LHCN-M2 (cell line): ENCODE measurements at places on chromosomes 12 and 14. TPM values are rescaled to one million over a fixed set of nuclear protein-coding genes. Genes with fewer than 3 reads are reported as not detected.

DNA sequence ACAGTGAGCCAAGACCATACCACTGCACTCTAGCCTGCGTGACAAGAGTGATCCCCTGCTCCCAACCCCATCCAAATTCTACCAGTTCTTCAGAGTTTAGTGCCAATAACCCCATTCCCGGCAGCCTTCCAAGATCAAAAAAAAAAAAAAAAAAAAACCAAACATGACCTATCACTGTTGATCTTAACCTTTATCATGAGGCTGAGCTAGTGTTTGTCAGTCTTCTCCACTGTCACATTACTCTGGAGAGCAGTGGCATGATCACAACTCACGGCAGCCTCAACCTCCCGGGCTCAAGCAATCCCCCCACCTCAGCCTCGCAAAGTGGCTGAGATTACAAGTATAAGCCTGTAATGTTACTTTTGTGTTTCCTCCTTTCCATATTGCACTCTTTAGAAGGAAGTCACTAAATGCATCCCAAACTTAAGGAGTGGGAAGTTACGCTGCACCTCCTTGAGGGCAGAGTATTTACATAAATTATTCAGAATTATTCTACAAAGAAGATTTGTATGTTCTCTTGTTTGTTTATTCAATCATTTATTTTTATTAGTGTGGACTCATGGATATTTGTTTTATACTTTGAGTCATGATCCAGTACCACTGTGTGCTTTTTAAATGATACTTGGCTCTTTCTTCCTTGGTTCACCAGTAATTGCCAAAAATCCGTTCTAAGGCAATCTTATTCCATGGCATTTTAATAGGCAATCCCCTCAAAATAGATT, 31.5 kb upstream of the FAM222A start:
- DNase-seq = no peak

DNA sequence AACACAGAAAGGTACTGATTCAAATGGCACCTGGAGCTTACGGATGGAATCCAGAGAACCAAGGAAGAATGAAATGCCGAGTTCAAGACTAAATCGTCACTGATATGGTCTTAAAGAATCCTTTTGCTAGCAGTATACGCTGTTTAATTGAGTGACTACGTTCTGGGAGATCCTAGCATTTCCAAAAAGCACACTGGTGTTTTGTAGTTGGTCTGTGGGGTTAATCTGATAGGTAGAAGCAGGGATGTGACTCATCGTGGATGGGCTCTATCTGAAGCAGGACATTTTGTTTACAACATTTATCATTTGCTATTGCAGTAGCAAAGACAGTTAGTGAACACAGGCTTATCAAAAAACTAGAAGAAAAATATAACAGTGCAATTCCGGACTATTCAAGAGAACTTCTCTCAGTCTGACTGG, 169.2 kb upstream of the HMGA2 start:
- peak; percentile 81 for DNase-seq

DNA sequence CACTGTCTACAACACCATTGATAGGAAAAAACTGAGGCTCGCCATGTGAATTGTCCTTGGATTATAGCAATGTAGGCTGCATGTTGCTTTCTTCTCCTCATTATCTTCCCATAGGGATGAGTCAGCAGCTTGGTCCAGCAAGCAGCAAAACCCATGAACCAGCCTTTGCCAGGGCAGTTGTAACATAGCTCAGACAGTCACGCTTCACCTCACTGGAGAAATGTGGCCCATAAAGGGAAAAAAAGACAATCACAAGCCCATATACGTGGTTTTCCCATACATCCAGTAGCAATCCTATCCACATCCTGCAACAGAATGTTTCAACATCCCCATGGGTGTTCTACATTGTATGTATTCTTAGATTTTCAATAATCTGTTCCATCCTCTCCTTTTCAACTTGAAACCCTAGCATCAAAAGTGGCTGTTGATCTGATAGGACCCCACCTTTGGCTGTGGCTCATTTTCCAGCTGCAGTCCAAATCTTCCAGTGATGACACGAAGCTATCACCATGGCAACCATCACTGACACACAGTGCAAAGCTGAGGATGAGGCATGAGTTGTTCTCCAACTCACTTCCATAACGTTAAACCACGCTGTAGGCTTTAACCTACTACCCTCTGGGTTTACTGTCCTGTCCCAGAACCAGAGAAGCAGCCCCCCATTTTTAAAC, 34.0 kb downstream of the GRIN2B start:
- no peak for DNase-seq

GRCh38 chr14:101716956-101717662, 44.4 kb upstream of the PPP2R5C start:
- DNase-seq = no peak

GRCh38 chr12:47306130-47306529, 226.4 kb upstream of the AMIGO2 start:
- DNase-seq = no peak

- DNase-seq = peak; percentile 98
Observed at GRCh38 chr12:88241862-88242570, 99.9 kb downstream of the TMTC3 start.

DNA sequence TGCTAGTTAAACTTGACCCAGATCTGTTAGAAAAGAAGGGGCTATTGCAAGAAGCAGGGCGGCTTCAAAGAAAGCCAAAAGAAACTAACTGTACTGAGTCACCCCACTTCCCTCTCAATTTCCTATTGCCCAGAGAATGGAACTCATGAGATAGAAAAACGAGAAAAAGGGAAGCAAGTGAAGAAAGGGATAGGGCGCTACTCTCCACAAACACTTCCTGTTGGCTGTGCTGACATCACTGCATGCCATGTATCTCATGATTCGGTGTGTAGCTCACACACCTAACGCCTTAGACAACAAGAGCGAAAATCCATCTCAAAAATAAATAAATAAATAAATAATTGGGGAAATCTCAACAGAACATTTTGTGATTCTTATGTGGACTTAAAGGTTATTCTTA, 13.0 kb upstream of the P2RX4 start:
- no peak for DNase-seq

DNA sequence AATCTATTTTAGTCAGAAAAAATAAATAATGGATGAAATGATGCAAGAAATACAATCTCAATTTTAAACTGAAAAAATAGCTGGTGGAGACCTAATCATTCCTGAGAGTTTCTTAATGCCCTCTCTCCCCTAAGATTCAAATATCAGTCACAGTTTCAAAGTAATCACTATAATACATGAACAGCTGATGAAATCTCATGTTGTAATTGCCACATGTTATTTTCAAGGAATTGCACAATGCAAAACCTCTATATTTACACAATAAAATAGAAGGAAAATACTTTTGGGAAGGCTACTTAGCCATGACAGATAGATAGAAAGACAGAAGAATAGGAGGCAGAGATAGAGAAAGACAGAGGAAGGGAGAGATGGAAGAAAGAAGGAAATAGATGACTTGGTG, 18.2 kb downstream of the IFNG-AS1 start:
- DNase-seq = peak; percentile 73

DNA sequence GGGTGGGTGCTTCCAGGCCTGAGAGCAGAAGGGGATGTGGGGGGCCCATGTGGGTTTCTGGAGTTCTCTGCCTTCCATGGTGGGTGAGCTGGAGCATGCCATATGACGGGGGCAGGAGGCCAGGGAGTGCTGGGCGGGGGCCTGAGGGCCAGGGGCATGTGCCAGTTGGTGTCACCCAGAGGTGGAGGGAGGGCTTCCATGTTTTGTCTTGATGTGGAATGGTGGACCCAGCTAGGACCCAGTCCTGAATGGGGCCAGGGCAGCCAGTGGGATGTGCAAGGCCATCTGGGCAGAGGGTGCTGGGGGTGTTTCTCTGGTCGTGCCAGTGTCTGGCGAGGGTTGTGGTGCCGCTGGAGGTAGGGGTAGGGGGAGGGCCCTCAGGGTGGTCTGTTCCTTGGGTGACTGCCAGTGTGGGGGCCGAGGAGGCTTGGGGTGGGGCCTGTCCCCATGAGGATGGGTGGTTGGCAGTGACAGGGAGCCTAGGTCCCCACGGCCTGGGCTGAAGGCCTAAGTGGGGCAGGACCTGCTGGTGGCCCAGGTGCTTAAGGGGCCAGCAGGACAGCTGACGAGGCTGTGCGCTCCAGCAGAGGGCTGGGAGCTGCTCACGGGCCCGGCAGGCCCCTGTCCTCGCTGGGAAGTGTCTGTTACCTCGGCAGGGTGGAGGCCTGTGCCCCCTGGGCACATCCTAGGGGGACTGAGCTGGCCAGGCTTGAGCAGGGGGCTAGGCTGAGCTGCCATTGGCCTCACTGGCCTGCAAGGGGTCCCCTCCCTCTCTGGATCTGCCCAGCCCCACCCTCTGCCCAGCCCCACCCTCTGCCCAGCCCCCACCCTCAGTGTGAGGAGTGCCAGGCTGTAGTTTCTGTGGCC, 26.8 kb downstream of the CEP170B start:
- no peak for DNase-seq

- no peak for DNase-seq
Observed at GRCh38 chr12:78799649-78800048, 64.9 kb upstream of the SYT1 start.

DNA sequence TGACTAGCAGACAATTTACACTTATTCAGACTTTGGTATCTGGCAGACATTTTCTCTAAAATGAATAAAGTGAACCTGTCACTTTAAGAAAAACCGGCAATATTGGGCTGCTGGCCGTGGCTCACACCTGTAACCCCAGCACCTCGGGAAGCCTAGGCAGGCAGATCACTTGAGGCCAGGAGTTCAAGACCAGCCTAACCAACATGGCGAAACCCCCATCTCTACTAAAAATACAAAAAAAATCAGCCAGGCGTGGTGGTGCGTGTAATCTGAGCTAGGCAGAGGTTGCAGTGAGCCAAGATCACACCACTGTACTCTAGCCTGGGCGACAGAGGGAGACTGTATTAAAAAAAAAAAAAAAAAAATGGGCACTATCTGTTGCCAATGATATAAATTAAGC, 11.5 kb downstream of the DUSP16 start:
- DNase-seq = no peak

- DNase-seq = no peak
Observed at GRCh38 chr12:76697849-76698248, 66.1 kb upstream of the ZDHHC17 start.

DNA sequence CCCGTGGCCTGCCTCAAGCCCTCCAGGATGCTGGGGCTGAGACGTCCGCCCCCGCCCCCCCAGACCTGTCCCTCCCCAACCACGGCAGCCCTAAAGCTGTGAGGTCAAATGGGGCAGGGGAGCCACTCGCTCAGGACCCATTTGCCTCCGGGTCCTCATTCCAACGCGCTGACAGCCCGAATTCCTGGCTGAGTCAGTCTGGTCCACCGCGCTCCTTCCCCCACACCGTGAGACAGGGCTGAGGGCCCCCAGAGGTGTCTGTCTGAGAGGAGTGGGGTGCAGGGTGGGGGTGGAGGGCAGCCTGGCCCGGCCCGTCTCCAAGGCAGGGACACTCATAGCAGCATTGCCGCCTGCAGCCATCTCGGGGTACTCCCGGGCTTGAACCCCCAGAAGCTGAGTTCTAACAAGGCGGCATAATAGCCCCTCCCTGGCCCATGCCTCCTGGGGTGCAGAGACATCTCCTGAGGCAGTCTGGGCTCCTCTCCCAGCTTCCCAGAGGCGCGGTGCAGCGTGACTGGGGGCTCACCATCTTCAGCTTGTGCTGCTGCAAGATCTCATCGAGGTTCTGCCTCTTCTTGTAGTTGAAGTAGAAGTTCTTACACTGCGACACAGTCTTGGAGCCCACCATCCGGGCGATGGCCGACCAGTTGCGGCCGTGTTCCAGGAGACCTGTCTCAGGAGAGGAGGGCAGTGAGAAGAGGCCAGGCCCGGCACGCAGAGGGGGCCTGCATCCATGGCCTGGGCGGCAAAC, 90.5 kb downstream of the RFLNA start:
- DNase-seq = peak; percentile 80

DNA sequence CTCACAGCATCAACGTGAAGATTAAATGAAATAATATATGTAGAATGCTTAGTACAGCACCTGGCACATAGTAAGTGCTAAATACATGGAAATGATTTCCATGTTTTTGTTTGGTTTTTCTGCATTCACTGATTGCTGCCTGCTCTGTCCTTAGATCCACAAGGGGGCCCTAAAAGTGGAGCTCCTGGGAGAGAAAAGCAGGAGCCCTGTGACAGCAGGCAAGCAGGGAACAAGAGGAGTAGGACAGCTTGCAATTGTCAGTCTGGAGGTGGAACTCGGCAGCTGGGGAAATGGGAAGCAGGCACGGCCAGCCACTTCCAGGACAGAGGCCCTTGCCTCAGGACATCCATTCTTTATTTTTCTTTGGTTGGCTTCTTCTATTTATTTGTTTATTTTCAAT, 292.9 kb downstream of the BMP4 start:
- DNase-seq = peak; percentile 29

GRCh38 chr12:124679533-124680371, 112.3 kb upstream of the NCOR2 start:
- no peak for DNase-seq

- no peak for DNase-seq
Observed at GRCh38 chr14:93737634-93738033, 50.7 kb downstream of the PRIMA1 start.

GRCh38 chr14:105890474-105891220, 364.3 kb downstream of the TMEM121 start:
- DNase-seq = no peak

DNA sequence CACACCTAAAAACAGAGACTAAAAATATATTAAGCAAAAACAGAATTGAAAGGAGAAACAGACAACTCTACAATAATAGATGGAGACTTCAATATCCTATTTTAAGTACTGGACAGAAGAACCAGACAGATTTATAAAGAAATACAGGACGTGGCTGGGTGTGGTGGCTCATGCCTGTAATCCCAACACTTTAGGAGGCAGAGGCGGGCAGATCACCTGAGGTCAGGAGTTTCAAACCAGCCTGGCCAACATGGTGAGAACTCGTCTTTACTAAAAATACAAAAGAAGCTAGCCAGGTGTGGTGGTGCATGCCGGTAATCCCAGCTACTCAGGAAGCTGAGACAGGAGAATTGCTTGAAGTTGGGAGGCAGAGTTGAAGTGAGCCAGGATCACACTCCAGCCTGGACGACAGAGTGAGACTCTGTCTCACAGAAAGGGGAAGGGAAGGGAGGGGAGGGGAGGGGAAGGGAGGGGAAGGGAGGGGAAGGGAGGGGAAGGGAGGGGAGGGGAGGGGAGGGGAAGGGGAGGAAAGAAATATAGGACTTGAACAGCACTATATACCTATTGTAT, 53.0 kb downstream of the CDK17 start:
- no peak for DNase-seq

GRCh38 chr12:47828976-47829482, 9.3 kb upstream of the HDAC7 start:
- DNase-seq = peak; percentile 47

LRP6 gene
- total RNA-seq = 8.0 and 10.3 TPM in 2 replicates

KRT75 gene
- total RNA-seq = not detected in 2 replicates

B3GNT4 gene
- 0.06 TPM in 1 of 2 replicates, not detected in the other for total RNA-seq

BMP4 gene
- total RNA-seq = 2.5 and 3.7 TPM in 2 replicates

C12orf75 gene
- total RNA-seq = 238 and 300 TPM in 2 replicates

TMEM119 gene
- total RNA-seq = 0.80 and 1.9 TPM in 2 replicates

CCDC85C gene
- total RNA-seq = 1.9 and 2.4 TPM in 2 replicates

ANKRD52 gene
- total RNA-seq = 32.6 and 36.9 TPM in 2 replicates

SYT1 gene
- 31.4 and 61.0 TPM in 2 replicates for total RNA-seq

BTG1 gene
- 14.6 and 17.5 TPM in 2 replicates for total RNA-seq

IRAK3 gene
- total RNA-seq = 0.63 and 1.3 TPM in 2 replicates

ARL1 gene
- 59.9 and 62.1 TPM in 2 replicates for total RNA-seq
